NCI-H146 (cell line): ENCODE measurements at places on chromosomes 7 and 10.
A peak's percentile ranks its signal among the peaks of the same experiment; 100 is the strongest.

DNA sequence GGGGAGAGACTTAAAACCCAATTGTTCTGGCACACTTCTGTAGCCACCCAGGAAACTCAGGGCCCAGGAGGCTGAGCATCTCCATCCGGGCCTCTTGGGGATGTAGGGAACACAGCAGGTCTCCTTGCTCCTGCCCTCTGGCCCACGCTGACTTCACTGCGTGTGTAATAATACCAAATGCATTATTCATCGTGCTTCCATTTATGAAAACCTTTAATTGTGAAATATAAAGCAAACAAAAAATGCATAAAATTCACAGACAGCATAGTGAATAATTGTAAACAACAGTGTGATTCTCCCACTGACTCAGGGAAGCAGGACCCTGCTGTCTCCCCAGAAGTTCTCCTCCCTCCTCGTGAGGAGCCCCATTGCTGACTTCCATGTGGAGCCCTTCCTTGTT, 70.3 kb upstream of the SHH start:
- no peak for DNase-seq

- no peak for DNase-seq
Measured at GRCh38 chr10:71622154-71622526, 97.4 kb downstream of the C10orf105 start.

DNA sequence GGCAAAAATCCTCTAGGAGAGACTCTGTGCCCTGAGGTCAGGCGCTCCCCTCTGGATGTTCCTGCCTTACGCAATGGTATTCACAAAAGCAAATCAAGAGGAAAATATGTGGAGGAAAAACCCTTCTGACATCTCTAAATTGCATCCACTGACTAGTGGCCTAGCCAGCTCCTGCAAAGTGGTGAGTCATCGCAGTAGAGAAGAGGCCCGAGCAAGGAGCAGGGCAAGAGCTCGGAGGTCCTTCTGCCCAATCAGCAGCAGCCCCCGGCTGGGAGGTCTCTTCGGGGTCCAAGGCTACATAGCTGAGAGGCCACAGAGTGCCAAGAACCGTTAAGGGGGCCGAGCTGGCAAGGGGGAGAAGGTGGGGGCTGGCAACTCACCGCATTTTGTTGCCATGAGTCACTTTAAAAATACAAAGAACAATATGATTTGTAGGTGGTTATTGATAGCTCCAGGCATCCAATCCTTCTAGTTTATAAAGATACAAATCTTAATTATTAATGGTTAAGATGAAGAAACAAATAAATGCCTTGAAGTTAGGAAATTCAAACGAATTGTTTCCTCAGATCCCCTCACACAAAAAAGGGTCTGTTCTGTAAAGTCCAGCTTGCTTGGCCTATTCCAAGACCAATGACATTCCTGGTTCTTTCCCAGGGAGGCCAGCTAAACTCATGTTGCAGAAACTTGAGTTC, 161.6 kb downstream of the PKD1L1 start:
- DNase-seq: no peak

- DNase-seq: no peak
Measured at GRCh38 chr7:44324204-44324480, 1.3 kb downstream of the CAMK2B start.

DNA sequence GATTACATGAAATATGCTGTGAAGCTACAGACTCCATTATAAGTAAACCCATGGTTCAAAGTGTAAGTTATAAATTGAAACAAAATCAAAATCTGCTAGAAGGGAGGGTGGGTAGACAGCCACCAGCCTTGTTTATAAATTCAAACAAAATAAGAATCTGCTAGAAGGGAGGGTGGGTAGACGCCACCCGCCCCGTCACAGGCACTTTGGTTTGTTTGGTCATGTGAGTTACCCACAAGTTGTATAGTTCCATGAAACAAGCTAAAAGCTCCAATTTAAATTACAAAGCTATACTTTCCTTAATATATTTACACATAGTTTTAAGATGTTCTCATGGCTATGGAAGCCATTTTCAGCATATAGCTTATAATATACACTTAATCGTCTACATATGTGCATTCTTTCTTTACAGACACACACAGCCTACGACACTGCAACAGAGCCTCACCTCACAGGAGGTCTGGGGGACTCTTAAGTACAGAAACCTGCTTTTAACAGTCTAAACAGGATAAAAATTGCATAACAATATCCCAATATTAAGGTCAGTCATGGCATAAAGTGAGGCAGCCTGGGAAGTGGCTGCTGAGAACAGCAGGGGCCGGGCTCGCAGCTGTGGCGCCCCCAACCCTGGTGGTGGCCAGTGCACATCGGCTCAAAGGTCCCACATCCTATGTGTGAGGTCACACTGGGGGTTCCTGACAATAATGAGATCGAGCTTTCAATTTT, 28.1 kb upstream of the NCAPG2 start:
- no peak for DNase-seq

GRCh38 chr10:65907199-65907712, 1018.6 kb upstream of the LRRTM3 start:
- DNase-seq: no peak

- no peak for DNase-seq
Measured at GRCh38 chr7:117766913-117767312, 106.3 kb downstream of the CTTNBP2 start.

DNA sequence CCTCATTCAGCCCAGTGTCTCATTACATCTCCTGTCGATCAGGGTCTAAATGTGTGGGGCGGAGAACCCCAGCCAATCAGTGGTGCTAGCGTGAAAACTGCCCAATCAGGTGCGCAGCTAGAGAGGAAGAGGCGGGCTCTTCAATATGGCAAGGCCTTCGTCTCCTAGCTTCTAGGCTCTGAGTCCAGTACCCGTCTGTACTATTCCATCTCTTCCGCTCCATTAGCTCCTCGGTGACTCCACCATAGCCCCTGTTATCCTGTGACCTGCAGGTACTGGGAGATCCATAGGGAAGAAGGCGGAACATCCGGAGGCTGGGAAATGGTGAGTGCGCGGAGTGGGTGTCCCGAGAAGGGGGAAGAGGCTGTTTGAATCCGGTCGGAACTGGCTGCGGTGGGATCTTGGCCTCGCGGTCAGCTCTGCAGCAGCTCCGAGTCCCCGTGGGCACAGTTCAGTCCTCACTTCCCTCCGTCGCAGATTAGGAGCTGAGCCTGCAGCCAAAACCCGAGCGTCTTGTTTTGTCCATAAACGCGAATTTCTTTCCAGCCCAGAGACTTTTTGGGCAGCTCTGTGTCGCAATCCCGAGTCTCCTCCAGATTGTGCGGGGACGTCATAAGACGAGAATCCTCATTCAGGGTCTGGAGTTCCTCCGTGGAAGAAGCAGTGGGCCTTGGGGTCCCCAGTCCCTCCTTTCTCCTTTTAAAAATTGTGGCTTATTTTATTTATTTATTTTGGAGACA, at the start of gene ZNF727:
TSS of gene ZNF727 (plus strand) at position 134 of the 740 bp plus-strand sequence. CDS start at position 322, 188 bp downstream.
- peak; percentile 2 for DNase-seq

DNA sequence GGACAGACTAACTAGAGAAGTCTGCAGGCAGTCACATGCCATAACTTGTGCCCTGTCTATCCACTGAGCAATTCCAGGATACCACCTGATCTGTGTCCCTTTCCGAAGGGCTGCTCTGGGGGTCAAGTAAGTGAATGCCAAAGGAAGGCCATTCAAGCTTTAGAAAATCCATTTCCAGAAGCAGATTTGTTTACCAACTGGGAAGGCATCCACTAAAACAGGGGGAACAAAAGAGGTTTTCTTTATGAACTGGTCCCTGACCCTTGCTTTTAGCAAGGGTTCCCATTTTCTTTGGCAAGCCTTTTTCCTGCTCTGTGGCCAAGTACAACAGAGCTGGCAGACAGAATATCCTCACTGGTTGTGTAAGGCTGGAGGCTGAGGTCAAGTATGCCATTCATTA, 36.5 kb downstream of the ITPRID1 start:
- no peak for DNase-seq

DNA sequence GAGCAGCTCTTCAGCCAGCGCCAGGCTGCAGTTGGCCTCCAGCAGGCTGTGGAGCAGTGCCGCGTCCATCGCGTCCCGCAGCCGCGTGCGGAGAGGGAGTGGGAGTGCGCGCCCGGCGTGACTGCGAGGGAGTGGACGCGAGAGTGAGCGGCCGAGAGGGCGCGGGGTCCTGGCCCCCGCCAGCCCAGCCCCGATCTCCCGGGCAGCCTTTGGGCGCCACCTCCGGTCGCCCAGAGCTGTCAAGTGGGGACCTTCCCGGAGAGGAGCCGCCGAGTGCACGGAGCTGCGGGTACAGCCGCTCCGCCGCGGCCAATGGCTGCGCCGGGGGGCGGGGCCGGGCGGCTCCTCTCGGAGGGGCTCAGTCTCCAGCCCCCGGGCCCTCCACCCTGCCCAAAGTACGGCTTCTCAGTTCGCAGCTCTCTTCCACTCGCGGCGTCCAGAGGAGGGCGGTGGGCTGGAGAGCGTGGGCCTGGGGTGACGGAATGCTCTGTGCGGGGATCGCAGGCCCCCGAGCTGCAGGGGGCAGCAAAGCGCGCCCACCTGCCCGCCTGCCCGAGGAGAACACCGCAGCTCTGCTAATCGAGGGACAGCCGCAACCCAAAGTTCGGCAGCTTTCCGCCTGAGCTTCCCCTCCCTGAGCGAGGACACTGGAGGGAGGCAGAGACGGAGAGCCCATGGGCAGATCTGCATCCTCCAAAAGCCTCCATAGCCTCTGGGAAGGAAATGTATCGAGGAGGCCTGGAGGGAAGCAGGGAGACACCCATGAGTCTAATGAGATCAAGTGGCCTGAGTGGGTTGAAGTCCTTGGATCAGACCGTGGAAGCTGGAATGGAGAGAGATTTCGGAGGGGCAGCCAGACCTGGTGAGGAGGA, at the start of gene CRHR2:
TSS of gene CRHR2 (minus strand) at position 245 of the 872 bp plus-strand sequence. CDS start at position 69, 176 bp downstream.
- peak; percentile 54 for DNase-seq

- DNase-seq: no peak
Measured at GRCh38 chr7:135300913-135301765, 67.5 kb downstream of the STRA8 start.

GRCh38 chr10:46247181-46247475, 39.7 kb upstream of the ANTXRL start:
- no peak for DNase-seq

DNA sequence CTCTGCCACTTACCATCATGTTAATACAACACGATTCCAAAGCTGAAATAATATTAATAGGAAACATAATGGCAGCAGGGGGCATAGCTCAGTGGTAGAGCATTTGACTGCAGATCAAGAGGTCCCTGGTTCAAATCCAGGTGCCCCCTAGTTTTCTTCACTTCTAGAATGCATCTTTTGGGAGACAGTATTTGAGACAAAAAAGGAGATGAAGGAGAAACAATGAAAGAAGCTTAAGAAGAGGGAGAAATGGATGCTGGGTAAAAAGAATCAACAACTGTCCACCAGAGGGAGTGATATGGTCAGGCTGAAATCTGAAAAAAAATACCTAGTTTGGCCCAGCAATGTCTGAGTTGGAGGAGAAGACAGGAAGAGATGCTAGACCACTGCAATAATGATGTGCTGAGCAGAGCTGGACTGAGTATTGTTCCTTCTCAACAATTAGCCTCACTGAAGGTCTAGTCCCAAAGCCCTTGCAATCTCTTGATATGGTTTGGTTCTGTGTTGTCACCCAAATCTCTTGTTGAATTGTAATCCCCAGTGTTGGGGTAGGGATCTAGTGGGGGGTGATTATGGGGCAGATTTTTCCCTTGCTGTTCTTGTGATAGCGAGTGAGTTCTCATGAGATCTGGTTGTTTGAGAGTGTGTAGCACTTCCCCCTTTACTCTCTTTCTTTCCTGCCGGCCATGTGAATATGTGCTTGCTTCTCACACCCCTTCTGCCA, 48.3 kb downstream of the ZNF783 start:
- DNase-seq: peak; percentile 71

- DNase-seq: no peak
Measured at GRCh38 chr7:149879766-149880637, 6.2 kb downstream of the ATP6V0E2 start.

DNA sequence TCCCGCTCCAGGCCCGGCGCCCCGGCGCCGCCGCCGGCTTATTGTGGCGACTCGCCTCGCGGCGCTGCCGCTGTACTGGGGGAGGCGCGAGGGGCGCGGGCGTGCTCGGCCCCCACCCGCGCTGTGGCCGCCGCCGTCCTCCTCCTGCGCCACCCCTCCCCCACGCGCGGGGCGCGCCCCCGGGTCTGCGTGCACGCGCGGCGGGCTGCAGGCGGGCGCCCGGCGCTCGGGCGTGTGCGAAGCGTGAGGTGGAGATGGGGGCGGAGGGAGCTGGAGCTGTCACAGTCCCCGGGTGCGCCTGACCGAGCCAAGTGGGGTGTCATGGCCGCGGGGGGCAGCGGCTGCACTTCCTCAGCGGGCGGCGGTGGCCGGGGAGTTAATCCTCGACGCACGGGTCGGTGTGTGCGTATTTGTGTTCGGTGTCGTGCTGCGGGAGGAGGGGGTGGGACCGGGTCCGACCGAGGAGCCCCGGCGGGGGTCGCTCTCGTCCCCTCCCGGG, 672 bp downstream of the LCOR start:
- peak; percentile 80 for DNase-seq

DNA sequence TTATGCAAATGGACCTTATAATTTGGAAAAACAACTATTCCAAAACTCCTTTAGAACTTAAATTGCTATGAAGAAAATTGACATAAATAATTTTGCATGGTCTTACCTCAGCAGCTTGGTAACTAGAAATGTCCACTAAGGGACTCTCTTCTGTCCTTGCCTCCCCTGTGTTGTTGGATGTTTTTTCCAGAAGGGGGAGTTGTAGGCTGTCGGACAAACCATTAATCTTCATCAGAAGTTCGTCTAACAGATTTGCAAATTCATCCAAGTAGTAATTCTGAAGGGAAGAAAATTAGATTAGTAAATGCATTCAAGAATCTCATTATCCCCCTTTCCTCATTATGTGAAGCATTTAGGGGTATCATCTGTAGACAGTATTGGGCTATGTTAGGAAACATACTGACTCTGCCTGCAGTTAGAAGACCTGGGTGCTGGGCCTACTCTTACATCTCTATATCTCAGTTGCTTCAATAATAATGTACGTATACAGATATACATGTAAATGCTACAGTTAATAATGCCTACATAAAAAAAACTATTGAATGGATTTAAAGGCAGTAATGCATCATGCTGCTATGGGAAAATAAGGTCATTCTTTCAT, 155.6 kb downstream of the PKD1L1 start:
- peak; percentile 45 for DNase-seq

DNA sequence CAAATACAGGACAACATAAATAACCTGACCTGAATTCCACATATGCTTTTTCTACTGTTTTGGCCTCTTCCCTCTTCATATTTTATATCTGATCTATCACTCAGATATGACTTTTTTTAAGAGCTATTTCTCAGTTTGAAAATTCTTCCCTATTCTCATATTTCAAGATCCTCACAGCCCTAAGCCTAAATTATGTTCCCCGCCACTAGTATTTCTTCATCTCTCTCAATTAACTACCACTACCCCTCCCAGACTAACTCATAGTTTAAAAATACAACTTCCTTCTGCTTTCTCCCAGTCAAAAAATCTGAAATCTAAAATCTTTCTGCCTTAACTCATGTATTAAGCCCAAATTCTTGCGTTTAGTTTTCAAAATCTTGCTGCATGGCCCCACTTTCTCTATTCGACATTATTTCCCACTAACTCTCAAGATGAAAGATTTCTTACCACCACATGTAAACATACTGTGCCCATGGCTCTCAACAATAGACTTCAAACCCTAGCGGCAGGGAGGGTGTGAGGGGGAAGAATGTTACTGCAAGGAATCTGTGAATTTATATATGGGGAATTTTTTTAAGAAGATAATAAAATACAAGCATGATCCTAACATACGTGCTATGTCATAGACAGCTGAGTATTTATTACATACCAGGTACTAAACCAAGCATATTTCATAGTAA, 64.6 kb downstream of the TFEC start:
- no peak for DNase-seq

GRCh38 chr7:44348300-44348699, 22.9 kb upstream of the CAMK2B start:
- peak; percentile 44 for DNase-seq
